ENCODE measurements at places on chromosomes 7 and 10.

- DNase-seq, result no peak
These were observed 72.1 kb downstream of the PTEN start for GRCh38 chr10:87935290-87936141.

GRCh38 chr10:85888004-85888403, 478.6 kb downstream of the GRID1 start:
- no peak for DNase-seq

GRCh38 chr10:21399392-21400035, 126.0 kb downstream of the SKIDA1 start:
- DNase-seq, result no peak

GRCh38 chr7:130919316-130920103, 185.5 kb upstream of the KLF14 start:
- DNase-seq, result no peak

- DNase-seq, result no peak
These were observed 10.7 kb upstream of the FHIP2A start for GRCh38 chr10:114810926-114811325.

- no peak for DNase-seq
These were observed 46.3 kb downstream of the MYOF start for GRCh38 chr10:93435621-93436397.

DNA sequence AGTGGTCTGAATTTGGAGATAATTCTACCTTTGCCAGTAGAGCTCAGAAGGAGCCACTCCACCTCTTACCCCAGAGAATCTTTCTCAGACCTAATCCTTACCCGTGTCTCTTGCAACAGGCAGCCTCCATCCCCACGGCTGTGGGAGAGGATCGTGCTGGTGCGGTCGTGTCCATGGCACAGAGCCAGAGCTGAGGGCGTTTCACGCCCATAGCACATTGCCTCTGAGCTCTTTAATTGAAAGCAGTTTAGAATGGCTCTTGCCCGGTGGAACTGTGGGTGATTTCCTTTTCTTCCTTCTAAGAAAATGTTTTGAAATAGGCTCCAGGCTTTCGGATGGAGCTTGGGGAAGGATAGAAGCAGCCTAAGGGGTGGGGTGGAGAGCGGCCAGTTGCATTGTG, 41.5 kb downstream of the PRF1 start:
- no peak for DNase-seq

DNA sequence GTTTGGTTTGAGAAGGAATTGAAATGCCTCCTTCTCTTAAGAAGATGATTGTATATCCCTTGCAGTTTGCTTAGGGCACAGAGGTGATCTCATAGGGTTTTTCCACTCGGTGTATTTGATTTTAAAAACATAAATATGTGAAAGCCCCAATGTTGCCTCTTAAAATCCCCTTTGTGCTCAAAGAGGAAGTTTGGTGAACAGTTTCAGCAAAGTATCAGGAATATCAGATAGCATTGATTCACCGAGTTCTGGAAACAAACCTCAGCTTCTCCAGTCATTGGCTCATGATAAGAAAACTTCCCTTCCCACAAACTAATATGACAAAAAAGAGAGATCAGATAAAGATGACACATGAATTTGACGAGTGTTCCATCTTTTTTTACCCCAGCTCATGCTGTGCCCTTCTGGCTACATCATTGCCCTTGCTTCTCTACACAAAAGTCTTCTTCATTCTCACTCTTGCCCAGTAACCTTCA, 20.1 kb upstream of the SMNDC1 start:
- DNase-seq, result no peak

- no peak for DNase-seq
These were observed 551.1 kb downstream of the TFEC start for GRCh38 chr7:115479448-115479847.

GRCh38 chr7:50369143-50370026, 64.9 kb downstream of the IKZF1 start:
- no peak for DNase-seq

- DNase-seq, result no peak
These were observed 121.5 kb downstream of the SNX10 start for GRCh38 chr7:26413007-26413691.

DNA sequence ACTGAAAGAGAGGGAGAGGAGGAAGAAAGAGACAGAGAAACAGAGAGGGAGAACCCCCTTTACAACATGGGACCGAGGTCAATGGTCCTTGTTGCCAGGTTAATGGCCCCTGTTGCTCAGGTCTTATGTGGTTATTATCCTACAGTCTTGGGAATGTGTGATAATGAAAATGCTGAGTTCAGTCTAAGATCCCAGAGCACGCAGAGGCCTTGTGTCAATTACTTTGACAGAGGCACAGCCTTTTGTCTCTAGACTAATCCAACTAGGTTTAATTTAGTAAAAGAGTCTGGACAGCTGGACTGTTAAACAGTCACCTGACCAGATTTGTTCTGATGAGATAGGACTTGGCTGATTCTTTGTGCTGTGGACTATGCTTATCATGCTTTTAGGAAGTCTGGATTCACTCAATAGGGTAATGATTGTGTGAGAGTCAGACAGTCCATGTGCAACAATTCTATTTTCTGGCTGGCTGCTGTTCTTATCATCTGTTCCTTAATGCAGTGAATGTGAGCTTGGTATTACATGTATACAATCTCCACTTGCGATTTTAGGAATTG, 157.4 kb upstream of the MAGI2 start:
- no peak for DNase-seq

GRCh38 chr10:65194126-65194525, 1672.9 kb downstream of the REEP3 start:
- no peak for DNase-seq

GRCh38 chr7:142420554-142421362, 162.9 kb upstream of the PRSS58 start:
- DNase-seq, result no peak

GRCh38 chr7:151800391-151800790, 76.5 kb downstream of the PRKAG2 start:
- DNase-seq, result no peak

- no peak for DNase-seq
These were observed 7.9 kb upstream of the ZNF248 start for GRCh38 chr10:37865264-37865663.

DNA sequence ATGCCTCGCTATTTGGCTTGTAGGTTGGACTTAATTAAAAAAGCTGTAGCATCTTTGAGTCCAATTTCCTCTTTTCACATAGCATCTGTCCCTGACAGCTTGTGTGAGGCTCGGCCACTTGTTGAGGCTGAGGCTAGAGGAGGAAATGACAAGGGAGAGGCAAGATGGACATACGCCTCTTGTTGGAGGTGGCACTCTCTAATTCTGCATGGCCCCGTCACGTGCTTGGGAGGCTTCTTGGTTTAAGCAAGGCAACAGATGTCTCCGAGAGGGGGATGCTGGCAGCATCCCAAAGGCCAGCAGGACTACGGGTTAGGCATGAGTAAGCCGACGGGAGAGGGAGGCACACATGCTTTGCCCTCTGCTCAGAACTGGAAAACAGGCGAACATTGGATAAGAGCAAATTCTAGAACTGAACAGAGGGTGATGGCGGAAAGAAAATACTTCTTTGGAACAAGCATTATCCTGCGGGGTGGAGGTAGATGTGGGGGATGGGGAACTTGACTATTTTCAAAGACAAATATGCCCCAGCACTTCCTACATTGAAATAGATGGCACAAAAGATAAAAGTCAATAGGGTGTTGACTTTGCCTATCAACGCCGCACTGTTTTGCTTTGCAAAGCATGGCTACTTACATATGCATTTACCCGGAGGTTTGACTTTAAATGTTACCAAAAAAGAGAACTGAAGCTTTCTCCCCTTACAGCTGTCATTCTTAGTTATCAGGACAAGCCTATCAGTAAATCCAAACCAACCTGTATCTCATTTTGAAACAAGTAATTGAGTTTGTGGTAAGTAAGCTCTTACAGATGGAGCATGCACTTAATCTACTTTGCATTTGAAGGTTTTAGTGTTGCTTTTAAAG, 94.8 kb downstream of the CHN2 start:
- DNase-seq, result no peak

DNA sequence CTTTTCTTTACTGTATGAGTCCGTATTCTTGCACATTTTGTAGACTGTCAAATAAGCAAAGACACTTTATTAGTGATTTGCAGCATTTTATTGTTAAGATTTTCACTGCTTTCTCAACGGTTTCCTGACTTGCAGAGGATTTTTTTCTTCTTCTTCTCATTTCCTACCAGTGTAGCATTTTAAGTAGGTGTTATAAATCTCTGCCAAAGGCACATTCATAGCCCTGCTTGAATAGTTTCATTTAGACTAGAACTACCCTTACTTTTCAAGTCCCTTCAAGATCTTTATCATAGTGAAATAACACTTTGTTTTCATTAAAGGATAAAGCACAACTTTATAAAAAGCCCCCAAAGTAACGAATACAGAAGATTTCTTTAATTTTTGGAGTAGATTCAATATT, 271.4 kb downstream of the TSPAN12 start:
- DNase-seq, result no peak

DNA sequence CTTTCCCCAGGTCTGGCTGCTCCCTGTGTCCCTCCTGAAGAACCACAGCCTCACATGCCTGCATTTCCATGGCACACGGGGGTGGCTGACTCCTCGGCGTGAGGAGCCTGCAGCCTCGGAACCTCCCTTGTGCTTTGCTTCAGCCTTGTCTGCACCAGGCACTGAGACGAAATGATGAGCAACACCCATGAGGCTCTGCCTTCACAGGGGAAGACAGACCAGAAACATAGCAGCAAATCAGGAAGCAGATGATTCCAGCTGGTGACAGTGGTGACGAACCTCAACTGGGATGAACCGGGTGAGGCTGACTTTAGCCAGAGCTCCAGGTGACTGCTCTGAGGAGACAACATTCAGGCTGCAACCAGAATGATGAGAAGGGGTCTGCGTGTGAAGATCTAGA, 84.5 kb upstream of the SMNDC1 start:
- DNase-seq, result no peak

GRCh38 chr7:51079494-51079893, 237.1 kb downstream of the COBL start:
- no peak for DNase-seq

Measured in H1 (cell line).